ENCODE measurements at places on chromosomes 2 and 18.
A peak's percentile ranks its signal among the peaks of the same experiment; 100 is the strongest.

GRCh38 chr18:9217743-9218451 lies 81.3 kb downstream of the ANKRD12 start:
- no peak for DNase-seq

DNA sequence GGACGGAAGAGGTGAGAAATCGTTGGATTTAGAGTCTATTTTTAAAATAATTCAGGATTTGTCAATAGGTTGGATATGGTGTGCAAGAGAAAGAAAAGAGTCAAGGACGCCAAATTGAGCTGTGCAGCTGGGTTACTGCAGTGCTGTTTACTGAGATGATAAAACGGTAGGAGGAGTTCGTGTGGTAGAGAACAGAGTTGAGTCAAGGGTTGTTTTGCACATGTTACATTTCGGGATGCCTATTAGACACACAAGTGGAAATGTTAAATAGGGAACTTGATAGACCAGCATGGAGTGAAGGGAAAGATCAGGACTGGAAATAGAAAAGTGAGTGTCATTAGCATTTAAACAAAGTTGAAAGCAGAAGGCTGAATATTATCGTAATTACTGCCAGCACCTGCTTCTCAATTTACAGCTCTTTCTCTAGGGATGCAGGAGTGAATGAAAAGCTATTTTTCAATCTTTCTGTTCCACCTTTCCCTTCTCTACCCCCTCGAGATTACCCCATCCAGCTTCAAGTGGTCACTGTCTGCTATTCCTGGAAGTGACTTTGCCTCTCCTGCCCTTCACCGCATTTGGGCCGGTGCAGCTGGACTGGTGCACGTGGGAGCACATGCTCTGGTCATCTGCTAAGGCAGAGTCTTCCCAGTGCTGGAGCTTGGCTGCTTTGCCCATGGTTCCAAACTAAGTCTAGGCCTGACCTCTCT lies 30.3 kb downstream of the GPR75 start:
- no peak for DNase-seq

- no peak for DNase-seq
Measured at GRCh38 chr2:47654790-47655562, 128.0 kb upstream of the MSH6 start.

GRCh38 chr18:40577981-40578365 lies 1377.1 kb upstream of the PIK3C3 start:
- no peak for DNase-seq

DNA sequence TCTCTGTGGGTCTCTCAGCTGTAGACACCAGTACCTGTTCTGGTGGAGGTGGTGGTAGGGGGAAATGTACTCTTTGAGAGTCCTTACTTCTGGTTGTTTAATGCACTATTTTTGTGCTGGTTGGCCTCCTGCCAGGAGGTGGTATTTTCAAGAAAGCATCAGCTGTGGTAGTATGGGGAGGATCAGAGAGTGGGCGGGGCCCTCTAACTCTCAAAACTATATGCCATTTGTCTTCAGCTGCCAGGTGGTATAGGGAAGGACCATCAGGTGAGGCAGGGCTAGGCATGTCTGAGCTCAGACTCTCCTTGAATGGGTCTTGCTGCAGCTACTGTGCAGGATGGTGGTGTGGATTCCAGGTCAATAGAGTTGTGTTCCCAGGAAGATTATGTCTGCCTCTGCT lies 1100.8 kb downstream of the CNTNAP5 start:
- no peak for DNase-seq

- DNase-seq = peak; percentile 79
Measured at GRCh38 chr2:170812710-170813600, 3.7 kb upstream of the GAD1 start.

GRCh38 chr2:96264656-96265348 lies 995 bp downstream of the TMEM127 start:
- no peak for DNase-seq

DNA sequence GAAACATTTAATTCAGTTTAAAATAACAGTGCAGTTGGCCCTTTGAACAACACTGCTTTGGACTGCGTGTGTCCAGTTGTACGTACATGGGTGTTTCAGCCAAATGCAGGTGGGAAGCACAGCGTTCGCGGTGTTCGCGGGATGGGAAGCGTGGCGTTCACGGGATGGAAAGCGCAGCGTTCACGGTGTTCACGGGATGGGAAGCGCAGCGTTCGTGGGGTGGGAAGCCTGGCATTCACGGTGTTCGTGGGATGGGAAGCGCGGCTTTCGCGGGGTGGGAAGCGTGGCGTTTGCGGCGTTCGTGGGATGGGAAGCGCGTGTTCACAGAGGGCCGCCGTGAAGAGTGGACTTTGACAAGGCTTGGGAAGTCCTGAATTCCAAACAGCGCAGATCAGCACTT lies 47.6 kb downstream of the CTDP1 start:
- DNase-seq = no peak

DNA sequence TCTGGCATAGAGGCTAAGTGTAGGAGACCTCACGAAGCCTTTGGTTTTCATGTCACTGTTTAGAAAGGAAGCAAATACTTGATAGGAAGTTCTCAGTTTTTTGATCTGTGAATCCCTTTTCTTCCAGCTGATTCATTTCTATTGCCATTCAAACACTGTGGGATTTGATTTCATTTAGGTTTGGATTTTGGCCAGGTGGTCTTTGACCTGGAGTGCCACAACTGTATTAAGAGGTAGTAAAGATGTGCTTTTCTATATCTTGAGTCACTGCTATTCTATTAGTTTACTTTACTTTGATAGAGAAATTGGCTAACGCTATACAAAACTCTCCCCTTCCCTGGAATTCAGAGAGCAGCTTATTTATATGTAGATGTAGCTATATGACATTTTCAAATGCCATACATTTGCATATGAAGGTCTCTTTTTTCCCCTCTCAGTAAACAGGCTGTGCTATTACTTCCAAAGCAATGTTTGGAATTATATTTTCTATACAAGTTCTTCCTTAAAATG lies 132.4 kb upstream of the CAVIN2 start:
- no peak for DNase-seq

- no peak for DNase-seq
Measured at GRCh38 chr2:164722616-164723338, 101.5 kb upstream of the GRB14 start.

DNA sequence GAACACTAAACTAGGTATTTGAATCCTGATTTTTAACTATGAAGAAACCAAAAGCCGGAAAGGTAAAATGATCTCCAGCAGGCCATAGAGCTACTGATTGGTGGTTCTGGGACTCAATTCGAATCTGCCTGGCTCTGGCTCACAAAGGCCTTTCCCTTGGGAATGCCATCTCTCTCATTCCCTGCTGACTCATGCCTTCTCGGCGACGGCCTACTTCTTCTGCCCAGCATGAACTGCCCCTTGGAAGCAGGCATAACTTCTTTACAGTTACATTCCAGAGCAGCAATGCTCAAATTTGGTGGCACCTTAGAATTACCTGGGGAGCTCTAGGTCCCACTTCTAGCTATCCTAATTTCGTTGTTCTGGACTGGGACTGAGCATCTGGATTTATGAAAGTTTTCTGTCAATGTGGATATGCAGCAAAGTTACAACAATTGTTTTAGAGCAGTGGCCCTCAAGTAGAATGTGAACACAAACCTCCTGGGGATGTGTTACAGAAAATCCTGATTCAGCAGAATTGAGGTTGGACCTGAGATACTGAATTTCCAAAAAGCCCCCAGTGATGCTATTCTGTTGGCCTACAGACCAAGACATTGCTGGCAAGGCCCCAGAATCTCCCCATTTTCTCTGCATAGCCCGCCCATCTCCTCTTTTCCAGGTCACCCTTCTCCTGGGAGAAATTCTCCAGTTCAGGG lies 261.1 kb downstream of the CNTNAP5 start:
- DNase-seq = no peak

DNA sequence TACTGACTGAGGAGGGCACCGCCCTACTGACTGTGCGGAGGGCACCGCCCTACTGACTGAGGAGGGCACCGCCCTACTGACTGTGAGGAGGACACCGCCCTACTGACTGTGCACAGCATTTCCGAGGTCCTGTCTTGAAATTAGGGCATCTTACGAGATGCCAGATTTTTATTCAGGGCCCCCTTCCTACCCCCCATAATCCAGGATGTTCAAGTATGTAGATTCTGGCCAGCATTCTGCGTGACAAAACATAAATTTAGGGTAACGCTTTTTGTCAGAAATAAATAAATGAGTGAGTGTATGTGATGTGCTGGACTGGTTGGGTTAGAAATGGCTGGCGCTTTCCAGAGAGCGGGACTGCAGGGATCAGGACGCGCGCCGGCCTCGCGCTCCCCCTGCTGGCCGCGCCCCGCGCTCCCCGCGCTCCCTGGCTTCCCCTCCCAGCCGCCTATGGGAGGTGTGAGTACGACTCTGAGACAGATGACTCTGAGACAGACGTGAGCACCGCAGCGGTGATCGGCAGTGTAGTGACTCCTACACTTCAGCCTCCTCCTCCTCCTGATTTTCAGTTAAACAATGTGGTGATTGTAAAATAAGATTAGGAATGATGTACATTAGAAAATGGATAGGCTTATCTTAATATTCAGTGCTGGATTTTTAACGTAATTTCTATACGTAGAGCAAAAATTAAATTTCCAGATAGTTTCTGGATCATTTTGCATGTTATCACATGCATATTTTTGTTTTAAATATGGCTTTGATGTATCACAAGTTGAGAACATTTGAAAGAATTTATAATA lies 149.2 kb upstream of the NFATC1 start:
- DNase-seq = peak; percentile 41

GRCh38 chr2:170243118-170243837 lies 65.3 kb downstream of the MYO3B start:
- DNase-seq = no peak

GRCh38 chr18:79529991-79530390 lies 134.3 kb downstream of the NFATC1 start:
- no peak for DNase-seq

GRCh38 chr2:238875101-238875470 lies 27.2 kb downstream of the TWIST2 start:
- no peak for DNase-seq

DNA sequence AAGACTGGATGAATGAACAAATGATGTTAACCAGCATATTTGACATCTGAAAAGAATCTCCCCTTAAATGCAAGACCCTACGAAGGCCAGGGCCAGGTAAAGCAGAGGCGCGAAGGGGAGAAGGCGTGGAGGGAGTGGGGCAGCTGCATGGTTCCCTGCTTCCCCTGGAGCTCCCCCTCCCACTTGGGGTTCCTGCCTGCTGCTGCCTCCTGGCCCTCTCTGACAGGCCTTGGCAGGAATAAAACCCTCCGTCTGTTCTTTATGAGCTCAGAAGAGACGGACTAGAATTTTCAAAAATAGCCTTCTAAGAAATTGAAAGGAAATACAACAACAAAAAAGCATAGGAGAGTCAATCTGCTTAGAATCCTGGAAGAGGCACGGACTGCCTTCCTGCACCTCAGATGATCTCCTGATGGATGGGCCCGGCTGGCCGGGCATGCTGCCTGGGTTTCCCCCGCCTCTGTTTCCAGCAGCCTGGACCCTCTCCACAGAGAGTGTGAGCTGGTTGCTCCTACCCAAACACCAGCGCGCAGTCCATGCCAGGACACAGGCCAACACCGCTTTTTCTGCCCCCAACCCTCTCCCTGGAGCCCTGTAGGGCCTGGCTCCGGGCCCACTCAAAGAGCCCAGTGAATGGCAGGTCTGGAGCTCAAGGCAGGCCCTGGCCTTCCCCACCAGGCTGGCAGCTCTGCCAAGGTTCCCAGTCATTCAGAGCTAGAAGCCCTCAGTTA lies 23.9 kb downstream of the CFAP65 start:
- no peak for DNase-seq

- no peak for DNase-seq
Measured at GRCh38 chr2:241617431-241618154, 19.4 kb downstream of the THAP4 start.

GRCh38 chr2:33073018-33073417 lies 126.3 kb downstream of the LTBP1 start:
- no peak for DNase-seq

- DNase-seq = no peak
Measured at GRCh38 chr18:3458378-3458777, 8.4 kb downstream of the TGIF1 start.

DNA sequence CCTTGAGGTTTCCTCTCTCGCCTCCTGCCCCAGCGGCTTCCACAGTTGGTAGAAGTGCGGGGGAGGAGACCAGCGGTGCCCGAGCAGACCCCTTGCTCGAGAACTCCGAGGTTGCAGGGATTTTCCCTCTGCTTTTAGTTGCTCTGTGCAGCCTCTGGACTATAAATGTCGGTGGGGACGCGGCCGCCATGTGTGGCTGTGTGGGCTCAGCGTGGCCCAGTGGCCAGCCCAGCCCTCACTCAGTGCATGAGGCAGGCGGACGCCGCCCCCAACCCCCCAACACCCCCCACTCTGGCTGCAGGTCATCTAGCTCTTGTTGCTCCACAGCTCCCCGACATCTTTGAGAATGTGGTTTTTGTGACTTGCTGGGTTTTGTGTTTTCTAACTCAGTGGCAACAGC lies 15.3 kb upstream of the D2HGDH start:
- DNase-seq = no peak

- no peak for DNase-seq
Measured at GRCh38 chr18:8252371-8252770, 356.9 kb upstream of the RAB12 start.

GRCh38 chr18:42683094-42683493 lies 432.4 kb downstream of the RIT2 start:
- no peak for DNase-seq

- DNase-seq = peak; percentile 22
Measured at GRCh38 chr18:5584746-5585417, 41.1 kb upstream of the EPB41L3 start.

- no peak for DNase-seq
Measured at GRCh38 chr2:233422050-233422639, 67.9 kb downstream of the DGKD start.

GRCh38 chr2:197803033-197803444 lies 1.4 kb upstream of the PLCL1 start:
- DNase-seq = no peak

DNA sequence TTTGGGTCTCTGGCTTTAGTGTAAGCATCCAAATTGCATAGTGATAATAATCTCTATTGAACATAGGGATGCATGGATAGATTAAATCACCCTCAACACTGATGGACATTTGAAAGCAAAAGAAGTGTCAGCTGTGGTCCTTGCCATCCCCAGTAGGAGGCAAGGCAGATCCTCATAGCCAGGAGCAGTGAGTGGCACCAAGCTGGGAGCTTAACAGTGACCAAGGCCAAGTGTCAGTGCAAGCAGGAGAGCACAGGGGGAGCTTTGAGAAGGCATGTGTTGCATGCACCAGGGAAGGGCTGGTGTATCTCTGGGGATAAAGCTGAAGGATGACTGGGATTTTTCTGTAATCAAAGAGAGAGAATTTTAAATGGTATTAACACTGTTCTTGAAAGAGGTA lies 14.7 kb downstream of the SLC14A1 start:
- DNase-seq = no peak

DNA sequence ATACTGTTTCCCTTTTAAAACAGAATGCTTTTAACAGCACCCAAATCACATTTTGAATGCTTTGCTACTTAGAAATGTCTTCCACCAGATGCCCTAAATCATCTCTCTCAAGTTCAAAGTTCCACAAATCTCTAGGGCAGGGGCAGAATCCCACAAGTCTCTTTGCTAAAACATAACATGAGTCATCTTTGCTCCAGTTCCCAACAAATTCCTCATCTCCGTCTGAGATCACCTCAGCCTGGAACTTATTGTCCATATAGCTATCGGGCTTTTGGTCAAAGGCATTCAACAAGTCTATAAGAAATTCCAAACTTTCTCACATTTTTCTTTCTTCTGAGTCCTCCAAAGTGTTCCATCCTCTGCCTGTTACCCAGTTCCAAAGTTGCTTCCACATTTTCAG lies 1374.5 kb upstream of the NXPH2 start:
- no peak for DNase-seq
